ENCODE measurements at places on chromosomes 3 and 15.
A peak's percentile ranks its signal among the peaks of the same experiment; 100 is the strongest.

- DNase-seq: no peak
These were observed 6.6 kb upstream of the ATP11B start for GRCh38 chr3:182786564-182787196.

DNA sequence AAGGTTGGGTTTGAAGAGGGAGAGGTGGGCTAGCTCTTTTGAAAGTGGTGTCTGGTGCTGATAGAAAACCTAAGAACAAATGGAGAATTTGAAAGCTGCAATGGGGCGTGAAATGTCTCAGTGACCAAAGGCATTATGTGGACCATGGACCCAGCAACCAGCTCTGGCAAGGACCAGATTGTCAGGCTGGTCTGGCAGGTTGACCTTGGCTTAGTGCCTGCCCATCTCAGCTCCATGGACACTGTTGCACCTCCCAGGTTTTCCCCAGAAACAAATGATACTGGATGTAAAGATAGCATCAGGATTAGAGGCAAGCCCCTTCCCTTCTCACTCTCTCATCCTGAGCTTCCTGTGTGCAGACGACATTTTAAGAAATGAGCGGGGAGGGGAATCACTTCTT, 302.9 kb upstream of the LRRFIP2 start:
- no peak for DNase-seq

DNA sequence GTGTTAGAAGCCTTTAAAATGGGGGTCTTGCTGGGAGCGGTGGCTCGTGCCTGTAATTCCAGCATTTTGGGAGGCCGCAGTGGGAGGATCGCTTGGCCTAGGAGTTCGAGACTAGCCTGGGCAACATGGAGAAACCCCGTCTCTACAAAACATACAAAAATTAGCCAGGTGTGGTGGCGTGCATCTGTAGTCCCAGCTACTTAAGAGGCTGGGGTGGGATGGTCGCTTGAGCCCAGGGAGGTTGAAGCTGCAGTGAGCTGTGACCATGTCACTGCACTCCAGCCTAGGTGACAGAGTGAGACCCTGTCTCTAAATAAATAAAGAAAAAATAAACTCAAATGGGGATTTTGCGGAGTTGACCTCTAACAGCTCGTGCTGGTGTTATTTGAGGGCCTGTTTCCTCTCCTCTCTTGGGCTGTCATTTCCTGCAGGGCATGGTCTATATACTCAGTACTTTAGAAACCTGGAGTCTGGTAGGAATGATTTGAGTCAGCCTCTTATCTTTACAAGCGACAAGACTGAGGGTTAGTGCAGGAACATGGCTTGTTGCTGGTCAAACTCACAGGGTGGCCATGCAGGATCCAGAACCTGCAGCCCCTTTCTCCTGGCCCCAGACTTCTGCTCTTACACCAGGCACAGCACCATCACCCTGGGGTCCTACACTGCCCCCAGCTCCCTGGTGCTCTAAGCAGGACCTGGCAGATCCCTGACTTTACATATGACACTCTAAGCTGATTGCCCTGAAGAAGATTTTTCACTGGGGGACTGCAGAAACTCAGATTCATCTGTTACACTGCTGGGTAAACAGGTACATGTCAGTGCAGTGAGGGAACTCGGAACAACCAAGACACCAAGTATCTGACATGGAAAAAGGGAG, 15.1 kb downstream of the EHD4 start:
- DNase-seq: no peak

DNA sequence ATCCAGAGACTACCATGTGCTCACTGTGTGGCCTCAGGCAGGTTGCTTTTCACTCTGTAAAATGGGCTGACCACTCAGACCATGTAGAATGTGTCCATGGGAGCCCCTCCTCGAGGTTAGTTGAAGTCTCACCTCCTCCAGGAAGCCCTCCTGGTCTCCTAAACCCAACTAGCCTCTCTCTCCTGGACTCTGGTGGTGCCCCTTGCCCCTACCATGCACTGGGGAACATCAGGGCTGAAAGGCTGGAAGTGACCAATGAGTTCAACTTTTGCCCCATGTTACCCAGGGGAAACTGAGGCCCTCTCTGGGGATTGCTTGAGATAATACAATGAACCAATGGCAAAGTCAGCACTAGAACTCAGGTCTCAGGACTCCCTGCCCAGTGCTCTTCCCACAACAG, 69.2 kb upstream of the SLC6A6 start:
- no peak for DNase-seq

GRCh38 chr3:111618945-111619344, 23.8 kb upstream of the ZBED2 start:
- no peak for DNase-seq

DNA sequence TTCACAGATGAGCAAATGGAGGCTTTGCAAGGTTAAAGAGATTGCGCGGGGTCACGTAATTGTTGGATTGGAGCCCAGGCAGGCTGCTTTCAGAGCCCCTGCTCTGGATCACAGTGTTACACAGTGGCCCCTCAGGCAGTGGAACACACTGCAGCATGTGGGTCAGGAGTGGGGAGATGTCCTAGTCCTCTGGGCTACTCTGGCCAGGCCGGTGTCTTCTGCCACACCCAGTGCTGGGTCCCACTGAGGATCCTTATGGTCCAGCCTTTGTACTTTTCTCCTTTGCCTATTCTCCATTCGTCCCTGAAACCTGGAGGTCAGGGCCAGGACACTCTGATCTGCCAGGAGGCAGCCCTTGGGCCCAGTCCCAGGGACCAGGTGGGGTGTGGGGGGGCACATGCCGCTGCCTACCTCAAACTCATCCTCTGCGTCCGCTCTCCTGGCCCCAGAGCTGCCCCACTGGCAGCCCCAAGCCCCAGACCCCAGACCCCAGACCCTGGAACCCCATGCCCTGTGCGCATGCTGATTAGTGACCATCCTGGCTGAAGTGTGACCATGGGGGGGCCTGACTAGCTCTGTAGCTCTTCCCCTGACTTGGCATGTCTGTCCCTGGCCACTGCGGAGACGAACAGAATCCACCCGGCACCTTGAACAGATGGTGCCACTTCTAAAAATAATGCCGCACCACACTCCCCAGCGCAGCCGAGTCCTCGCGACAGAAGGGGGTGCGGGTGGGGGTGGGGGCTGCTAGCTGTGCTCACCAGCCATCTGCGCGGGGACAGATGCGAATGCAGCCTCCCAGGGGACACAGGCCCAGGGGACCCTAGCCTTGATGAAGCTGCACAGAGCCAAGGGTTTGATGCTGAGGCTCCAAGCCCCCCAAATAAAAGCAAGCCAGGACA, 41.6 kb downstream of the ATP2B2 start:
- DNase-seq: no peak

DNA sequence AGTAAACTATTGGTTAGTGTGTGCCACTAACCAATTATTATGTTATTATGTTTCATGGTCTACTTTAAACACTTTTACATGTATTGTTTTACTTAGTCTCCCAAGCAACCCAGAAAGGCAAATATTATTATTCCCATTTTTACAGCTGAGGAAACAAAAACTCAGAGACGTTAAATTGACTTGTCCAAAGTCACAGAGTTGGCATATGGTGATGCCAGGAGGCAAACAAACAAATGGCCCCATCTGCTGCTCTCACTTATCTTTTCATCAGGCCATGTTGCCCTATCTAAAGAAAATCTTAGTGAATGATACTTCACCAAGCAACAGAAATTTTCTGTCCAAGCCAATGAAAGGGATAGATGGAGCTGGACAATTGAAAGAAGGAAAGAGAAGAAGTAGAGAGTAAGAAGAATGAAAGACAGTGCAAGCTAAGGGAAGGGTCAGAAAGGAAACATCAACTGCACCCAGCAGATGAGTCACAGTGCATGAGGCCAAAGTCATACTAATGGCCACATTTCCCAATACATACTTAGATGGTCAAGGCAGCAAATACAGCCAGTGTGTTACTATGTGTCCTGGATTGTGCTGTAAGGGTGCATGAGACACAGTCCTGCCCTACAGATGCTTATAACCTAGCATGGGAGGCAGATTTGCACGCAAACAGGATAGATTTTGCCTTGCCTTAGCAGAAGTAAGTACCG, 266.9 kb downstream of the KCNMB2 start:
- peak; percentile 94 for DNase-seq

DNA sequence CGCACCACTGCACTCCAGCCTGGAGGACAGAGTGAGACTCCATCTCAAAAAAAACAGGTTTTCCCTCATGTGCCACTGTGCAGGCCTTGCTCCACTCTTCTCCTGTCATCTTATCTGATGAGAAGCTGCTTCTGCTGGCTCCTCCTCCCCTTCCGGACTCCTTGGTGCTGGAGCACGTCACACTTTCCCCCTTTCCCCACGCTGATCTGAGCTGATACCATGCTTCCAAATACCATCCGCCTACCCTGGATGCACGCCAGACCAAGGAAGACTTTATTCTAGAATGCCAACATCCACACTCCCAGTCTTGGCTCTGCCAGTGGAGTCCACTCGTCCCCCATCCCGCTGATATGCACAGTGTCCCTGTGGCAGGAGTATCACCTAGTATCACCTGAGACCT, 31.3 kb downstream of the HOMER2 start:
- no peak for DNase-seq

DNA sequence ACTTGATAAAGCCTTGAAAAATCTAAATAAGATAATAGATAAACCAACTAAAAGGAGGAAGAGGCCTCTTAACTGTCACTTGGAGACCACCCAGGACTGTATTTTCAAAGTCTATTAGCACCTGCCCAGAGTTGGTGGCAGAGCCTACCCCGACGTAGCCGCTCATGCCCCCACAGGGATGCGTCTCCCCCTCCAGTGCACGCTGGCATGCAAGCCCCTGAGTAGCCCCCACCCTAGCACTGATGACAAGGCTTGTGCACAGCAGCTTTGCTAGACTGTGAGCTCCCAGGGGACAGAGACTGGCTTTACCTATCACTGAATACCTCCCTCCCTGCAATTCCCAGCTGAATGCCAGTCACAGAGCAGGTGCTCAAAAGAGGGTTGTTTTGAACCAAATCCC, 54.1 kb upstream of the HES1 start:
- no peak for DNase-seq

DNA sequence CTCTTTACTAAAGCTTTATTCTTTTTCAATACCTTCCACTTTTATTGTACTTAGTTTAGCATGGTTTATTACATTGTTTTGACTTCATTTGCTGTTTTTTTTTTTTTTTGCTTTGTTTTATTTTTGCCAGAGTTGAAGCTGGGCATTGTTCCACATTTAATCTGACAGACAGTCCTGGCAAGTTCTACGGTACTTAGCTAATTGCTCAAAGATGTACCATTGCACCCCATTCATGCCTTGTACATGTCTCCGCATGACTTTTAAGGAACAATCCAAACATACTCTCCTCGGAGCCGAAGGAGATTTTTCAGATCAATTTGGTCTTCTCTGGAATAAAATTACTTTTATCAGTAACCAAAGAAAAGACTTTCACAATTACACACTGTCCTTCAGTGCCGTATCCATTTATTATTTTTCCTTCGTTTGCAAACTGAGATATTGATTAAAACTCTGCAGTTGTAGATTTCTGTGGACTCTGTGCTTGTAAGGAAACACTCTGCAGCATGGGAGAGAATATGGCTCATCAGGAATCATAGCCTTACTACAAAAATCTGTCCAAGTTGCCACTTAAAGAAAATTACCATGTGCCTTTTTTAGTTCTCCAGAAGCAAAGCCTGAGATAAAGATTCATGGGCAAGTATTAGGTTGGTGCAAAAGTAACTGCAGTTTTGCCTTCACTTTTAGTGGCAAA, 952.0 kb downstream of the AGBL1 start:
- no peak for DNase-seq

DNA sequence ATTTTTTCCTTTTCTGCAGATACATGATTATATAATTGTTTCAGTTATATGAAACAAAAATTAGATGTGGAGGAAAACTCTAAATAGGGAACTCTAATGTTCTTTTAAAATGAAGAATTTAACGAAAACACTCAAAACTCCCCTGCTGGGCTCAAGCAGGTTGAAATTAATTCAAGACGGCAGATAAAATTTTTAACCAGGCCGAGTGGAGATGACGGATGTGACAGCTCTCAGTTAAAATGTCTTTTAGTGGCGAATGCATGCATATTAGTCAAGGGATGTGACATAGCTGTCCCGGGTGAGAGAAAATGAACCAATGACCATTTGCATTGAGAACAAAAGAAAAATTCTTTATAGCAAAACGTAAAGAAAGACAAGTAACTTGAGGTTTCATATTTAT, 110.1 kb downstream of the ROBO2 start:
- DNase-seq: no peak

DNA sequence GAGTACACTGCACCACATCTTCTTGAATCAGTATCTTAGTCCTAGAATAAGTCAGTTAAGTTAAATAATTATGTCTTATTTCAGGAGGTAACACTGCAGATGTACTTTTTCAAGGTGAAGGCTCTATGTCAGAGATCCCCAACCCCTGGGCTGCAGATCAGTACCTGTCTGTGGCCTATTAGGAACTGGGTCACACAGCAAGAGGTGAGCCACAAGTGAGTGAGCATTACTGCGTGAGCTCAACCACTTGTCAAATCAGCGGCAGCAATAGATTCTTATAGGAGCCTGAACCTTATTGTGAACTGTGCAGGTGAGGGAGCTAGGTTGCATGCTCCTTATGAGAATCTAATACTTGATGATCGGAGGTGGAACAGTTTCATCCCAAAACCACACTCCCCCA, 851.9 kb upstream of the ALCAM start:
- DNase-seq: no peak

DNA sequence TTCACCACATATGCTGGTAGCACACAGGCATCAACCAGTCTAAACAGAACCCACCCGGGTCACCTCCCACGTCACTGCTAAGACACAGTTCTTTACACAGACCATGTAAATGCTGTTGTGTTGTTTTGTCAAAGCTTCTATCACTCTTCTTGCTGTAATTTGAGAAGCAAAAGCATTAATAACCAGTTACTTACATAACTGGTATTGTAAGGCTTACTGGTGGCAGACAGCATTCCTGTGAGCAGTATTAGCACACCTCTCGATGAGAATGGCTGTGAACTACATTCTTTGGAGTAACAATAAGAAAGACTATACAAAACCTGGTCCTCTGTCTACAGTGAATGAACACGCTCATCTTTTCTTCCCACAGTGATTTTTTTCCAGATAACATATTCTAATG, 479.2 kb downstream of the LPP start:
- DNase-seq: no peak

- no peak for DNase-seq
These were observed 16.1 kb downstream of the PDZRN3 start for GRCh38 chr3:73608456-73609314.

GRCh38 chr3:42056840-42057239, 34.3 kb upstream of the TRAK1 start:
- DNase-seq: no peak

DNA sequence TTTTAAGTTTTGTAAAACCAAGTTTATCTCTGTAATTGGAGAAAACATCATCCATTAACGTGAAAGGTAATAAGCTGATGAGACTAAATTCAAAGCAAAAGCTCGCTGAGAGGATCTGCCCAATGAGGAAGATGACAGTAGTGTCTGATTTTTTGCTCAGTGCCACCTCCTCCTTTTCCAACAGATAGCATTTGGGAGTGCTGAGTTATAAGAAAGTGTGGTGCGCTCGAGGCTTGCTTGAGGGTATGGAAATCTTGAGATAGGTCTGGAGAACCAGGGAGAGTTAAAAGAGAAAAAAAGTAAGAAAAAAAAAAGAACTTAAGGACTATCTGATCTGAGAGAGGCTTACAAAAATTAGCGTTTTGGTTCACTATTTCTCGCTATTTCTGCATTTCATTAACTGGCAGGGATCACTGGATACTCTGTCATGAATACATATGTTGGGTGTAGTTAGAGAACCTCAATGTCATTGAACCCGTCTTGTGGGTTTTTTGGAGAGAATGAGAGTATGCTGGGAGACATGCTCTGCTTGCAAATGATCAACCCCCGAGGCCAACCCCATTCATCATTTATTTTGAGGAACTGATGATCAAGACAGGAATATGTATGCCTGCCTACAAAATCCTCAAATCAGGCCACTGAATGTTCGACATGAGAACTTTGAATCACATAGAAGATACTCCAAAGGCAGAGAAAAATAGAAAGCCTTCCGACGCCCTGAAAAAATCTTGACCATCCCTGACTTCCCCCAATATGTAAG, 973 bp upstream of the USP13 start:
- DNase-seq: no peak

Data from NCI-H1105 treated with DMSO at 0.1 percent for 48 hours (cell line).